ENCODE measurements at places on chromosomes 12 and 14.
A peak's percentile ranks its signal among the peaks of the same experiment; 100 is the strongest.

DNA sequence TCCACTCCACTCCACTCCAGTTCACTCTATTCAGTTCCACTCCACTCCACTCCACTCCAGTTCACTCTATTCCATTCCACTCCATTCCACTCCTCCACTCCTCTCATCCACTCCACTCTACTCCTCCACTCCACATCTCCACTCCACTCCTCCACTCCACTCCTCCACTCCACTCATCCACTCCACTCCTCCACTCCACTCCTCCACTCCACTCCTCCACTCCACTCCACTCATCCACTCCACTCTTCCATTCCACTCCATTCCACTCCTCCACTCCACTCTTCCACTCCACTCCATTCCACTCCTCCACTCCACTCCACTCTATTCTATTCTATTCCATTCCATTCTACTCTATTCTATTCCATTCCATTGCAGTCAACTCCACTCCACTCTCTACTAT is 9.8 kb downstream of the SERPINA5 start:
- DNase-seq = no peak

DNA sequence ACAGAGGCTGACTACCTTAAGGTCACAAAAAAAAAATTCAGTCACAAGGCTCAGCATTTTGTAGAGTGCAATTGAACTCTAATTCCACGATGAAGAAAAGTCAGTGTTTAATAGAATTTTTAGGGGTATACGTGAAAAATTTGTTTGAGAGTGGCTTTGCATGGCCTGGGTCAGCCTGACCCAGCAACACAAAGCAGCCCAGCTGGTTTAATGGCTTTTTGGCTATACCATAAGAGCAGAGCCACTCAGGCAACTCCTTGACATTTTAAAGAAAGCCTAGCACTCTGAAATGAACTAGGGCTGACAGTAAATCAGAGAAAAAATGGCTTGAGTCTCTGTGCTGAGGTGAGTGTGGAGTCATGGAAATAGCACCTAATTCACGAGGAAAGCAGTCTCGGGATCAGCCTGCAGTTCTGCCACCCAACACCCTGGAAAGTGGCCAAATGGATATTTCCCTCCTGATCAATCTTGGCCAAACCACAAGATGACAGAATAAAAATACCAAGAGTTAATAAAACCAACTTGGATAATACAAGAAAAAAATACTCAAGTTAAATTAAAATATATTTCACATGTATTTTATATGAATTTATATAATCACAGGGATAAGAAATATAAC is 59.5 kb downstream of the GALNT4 start:
- no peak for DNase-seq

DNA sequence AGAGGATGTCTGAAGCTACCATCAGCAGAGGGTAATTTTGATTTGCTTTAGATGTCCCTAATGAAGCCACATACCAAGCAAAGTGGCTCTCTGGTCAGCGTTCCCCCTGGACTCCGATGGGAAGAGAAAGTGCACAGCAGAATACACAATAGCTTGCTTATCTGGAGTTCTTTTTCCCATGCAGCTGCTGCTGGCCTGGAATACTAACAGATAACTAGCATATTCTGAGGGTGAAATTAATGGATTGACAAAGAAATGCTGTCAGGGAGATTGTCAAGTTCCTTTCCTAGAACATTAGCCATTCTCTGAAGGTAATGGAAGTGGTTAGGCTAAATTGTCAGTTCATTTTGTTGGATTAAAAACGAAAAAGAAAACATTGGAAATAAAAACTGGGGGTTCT is 391.3 kb downstream of the FLRT2 start:
- no peak for DNase-seq

DNA sequence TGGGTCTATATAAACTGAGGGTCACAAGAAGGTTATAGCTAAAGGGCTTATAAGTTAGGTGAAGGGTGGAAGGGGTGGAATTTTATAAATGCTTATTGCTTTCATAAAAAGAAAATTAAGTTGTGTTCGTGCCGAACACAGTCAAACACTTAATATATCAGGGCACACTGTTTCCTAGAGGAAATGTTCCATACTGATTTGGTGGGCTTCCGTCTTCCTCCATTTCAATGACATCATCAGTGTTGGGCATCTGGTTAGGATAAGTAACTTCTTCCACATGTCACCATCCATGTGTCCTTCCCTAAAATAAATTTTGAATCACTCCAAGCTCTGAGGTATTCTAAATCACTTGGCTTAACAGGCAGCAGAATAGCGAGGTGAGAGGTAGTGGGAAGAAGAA is 466.4 kb downstream of the MED13L start:
- DNase-seq = no peak

DNA sequence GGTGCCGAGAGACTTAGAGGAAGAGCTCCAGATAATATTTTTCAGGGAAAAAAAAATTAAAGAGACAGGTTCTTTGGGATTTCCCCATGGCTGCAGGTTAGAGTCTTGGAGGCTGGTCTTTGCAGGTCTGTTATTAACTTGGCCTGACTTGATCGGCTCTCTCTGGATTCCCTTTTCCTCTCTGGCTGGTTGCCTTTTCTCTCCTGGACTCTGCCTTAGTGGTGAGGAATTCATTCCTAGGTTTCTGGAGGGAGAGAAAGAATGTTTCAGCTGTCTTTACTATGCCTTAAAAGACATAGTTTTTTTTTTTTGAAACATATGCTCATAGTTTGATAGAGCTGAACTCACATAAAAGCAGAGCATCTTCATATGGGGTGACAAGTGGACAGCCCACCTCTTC is 336.3 kb downstream of the BMP4 start:
- no peak for DNase-seq

- no peak for DNase-seq
Measured at GRCh38 chr12:83214185-83214584, 527.5 kb downstream of the TMTC2 start.

GRCh38 chr14:68607081-68607866 is 185.6 kb downstream of the ZFP36L1 start:
- no peak for DNase-seq

- DNase-seq = no peak
Measured at GRCh38 chr14:104306450-104307040, 168.2 kb downstream of the KIF26A start.

DNA sequence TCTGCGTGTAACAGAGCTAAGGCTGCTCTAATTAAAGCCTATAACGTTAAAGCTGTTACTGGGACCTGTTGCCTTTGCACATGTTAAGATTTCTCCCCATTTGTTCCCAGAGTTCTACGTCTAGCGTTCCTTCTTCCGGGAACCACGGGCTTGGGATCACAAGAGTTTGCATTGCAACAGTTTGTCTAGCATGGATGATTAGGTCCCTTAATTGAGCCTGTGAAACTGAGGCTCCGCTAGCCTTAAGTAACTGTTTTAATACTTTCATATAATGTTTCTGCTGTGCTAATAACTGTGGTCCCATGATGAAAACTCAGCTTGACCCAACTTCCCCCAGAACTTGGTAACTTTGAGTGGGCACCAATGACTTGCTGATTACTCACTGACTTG is 16.7 kb upstream of the LYZ start:
- DNase-seq = no peak

DNA sequence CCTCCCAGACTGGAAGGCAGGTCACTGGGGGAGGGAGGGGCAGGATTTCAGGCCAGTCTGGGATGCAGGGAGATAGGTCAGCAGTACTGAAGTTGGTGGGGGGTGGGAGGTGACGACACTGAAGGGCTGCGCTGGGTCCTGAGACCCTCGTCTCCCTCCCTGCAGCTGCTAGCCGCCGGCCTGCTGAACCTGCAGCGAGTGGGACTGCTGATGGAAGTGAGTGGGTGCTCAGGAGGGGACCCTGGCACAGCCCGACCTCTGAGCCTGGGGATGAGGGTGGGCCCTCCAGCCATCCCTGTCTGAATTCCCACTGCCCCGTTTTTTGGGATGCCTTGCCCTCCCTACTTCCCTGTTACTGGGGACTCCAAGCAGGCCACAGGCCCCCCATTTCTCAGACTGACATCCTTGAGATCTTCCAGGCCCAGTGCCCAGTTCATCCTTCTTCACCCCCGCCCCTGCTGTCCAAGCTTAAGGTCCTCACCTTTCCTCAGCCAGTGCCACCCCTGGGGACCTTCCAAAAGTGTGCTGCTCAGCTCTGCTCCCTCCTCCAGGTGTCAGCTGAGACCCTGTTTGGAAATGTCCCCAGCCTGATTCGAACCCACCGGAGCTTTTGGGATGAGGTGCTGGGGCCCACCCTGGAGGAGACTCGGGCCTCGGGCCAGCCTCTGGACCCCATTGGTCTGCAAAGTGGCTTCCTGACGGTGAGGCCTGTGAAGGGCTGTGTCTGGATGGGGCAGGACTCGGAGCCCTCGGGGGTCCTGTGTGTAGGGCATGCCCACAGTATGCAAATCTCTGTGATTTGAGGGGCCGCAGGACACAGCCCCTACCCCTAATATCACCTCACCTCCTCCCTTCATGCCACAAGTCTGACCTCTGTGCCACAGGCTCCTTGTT is 5.5 kb downstream of the PLEKHG6 start:
- DNase-seq = no peak

GRCh38 chr12:56488041-56488955 is at the start of gene GLS2:
Gene GLS2 (minus strand): TSS chr12:56488161. CDS start chr12:56488118, 43 bp downstream.
- DNase-seq = peak; percentile 77

DNA sequence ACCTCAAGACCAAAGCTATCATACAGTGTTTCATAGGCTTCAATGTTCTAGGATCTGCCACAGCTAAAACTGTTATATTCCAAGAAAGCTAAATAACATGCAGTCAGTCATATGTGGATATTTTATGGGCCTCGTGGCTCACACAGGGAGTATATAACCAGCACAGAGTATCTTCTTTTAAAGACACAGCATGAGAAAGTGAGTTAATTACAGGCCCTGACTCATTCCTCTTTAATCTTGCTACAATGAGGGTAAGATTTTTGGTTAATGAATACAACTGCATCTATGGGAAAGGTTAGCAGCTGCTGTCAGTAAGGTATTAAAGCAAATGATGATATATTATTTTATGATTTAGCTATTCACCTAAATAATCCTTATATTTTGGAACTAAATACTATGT is 111.0 kb downstream of the TRAFD1 start:
- DNase-seq = no peak

DNA sequence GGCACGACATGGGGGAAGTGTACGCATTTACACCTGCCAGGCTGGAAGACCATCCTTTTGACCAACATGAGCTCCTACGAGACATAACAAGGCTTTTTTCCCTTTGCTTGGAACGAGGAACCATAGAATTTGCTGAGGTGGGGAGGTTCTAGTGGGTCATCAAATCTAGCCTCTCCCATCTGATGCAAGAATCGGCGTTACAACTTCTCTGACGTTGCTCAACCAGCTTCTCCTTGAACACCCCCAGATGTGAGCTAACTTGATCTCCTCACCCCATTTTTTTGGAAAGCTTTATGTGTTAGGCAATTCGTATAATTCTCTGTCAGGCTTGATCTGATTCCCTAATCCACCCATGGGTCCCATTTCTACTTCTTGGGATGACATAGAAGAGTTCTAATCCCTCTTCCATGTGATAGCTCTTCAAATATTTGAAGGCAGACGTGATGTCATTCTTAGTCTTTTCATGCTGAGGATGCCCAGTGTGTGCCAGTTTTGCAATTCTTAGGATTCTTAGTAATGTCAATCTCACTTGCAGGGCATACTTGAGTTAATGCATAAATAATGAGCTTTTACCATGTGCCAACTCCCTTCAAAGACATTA is 163.6 kb upstream of the PARP11 start:
- no peak for DNase-seq

- no peak for DNase-seq
Measured at GRCh38 chr12:131640525-131640924, 70.4 kb upstream of the SFSWAP start.

GRCh38 chr12:15336768-15337553 is 14.7 kb downstream of the PTPRO start:
- no peak for DNase-seq

GRCh38 chr14:93330609-93331000 is 2.2 kb downstream of the BTBD7 start:
- no peak for DNase-seq

DNA sequence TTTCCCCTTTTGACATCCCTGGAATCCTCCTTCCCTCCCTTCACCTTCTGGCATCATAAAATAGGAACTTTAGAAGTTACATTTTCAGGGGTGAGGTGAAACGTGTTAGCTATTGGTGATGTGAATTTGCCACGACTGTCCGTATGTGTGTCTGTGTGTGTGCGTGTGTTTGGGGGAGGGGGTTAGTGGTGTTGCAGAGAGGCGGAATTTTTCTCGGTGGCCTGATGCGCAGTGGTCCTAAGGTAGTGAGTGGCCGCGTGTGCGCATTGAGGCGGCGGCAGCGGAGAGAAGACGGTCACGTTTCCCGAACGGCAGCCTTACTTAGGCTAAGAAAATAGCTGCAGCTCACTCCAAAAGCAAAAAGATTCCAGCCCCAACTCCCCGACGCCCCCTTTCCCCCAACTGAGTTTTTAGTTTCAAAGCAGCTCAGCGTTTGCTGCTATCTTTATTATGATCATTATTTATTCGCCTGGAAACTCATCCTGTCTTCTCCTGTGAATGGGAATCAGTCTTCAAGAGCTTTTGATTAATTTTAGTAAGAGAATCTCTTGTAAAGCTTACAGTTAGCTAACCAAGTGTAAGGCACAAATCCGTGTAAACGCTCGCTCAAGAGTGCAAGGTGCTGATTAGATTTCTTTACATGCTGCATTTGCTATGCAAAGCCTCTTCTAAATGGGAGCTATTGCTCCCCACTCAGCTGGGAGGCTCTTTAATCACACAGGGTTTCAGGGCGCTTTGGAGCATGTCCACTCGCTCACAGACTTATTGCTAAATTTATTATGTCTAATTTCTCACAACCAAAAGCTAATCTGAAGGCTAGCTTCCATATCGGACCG is 4.7 kb downstream of the FLRT2 start:
- DNase-seq = no peak

DNA sequence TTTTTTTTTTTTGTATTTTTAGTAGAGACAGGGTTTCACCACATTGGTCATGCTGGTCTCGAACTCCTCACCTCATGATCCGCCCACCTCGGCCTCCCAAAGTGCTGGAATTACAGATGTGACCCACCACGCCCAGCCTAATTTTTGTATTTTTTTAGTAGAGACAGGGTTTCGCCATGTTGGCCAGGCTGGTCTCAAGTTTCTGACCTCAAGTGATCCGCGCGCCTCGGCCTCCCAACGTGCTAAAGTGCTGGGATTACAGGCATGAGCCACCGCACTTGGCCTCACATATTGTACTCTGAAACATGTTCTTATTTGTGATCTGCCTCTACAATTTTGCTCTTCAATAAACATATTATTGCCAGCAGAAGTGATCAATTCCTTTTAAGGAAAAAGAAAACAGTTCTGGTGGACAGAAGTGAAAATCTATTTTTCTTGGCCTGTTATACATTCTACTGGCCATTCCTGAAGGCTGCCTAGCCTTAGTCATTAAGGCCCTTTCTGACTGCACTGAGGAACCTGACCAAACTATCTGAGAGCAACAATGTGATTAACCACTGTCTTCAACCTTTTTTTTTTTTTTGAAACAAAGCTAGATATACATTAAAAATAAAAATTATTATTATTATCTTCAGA is 36.1 kb downstream of the SNX6 start:
- no peak for DNase-seq
